Fibroblast of lung (primary cell): ENCODE measurements at places on chromosomes 3 and 15. TPM values are rescaled to one million over a fixed set of nuclear protein-coding genes. Genes with fewer than 3 reads are reported as not detected.

DNA sequence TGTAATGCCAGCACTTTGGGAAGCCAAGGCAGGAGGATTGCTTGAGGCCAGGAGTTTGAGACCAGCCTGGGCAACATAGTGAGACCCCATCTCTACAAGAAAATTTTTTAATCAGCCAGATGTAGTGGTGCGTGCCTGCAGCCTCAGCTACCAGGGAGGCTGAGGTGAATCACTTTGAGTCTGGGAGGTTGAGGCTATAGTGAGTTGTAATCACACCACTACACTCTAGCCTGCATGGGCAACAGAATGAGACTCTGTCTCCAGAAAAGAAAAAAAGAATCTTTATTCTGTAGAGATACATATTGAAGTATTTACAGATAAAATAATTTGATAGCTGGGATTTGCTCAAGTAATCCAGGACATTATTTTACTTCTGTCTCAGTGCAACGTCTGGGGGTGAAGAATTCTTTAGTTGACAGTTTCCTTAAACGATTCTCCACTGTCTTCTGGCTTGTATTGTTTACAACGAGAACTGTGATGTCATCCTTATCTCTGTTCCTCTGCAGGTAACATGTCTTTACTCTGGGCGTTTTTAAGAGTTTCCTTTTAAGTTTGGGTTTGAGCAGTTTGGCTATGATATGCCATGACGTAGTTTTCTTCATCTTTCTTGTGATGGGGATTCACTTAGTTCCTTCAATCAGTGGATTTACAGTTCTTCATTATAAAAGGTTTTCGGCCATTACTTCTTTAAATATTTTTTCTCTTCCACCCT, 26.3 kb downstream of the KPNA1 start:
- no peak for DNase-seq

- peak; percentile 90 for DNase-seq
Observed at GRCh38 chr15:79682285-79682684, 214.5 kb downstream of the MTHFS start.

GRCh38 chr3:117350371-117350770, 640.8 kb downstream of the TUSC7 start:
- no peak for DNase-seq

DNA sequence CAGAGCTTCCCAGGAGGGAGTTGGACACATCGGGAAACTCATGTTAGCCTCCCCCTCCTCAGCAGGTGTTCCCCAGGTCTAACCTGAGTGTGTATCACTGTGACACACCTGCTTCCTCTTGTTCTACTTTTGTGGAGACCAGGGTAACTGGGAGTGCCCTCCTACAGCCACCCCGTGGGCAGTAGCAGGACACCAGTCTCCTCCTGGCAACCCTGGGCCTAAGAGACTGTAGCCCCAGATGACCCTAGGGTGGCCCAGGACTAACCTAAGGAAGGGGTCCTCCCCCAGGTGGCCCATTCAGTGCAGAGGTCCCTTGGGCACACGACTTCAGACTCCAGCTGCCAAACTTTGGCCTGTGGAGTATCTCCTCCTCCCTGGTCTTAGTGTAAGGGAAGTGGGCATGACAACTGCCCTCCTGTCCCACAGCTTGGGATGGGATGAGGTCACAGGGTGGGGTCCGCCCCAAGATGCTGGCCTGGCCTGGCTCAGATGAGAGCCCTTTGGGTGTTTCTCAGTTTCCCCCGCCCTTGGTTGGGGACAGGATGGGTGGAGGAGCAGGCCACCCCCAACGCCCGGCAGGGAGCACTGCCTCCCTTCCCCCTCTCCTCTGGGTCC, 4.8 kb downstream of the CSK start:
- no peak for DNase-seq

GRCh38 chr15:35936284-35936683, 390.3 kb upstream of the DPH6 start:
- DNase-seq: no peak

DNA sequence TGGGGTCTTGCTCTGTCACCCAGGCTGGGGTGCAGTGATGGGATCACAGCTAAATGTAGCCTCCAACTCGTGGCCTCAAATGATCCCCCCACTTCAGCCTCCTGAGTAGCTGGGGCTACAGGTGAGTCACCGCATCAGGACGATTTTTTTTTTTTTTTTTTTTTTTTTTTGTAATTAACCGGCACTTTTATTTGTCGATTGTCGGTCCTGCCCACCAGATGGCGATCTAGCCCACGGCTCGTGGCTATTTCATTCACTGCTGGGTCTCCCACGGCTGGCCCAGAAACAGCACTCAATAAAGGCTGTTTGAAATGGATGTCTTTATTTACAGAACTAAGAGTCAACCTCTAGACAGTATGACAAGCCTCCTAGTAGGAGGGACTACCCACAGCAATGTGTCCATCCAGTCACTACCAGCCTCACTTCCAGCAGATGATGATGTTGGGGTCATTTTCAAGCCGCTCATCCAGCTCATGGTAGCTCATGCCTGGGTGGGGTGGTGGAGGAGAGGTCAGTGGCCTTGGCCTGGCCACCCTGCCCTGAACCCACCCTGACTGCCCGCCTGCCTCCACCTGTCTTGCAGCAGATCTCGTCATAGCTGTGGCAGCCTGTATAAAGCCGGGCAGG, 1.8 kb upstream of the ZMYND10 start:
- peak; percentile 65 for DNase-seq

- DNase-seq: no peak
Observed at GRCh38 chr15:52023169-52023922, 4.3 kb downstream of the MAPK6 start.

DNA sequence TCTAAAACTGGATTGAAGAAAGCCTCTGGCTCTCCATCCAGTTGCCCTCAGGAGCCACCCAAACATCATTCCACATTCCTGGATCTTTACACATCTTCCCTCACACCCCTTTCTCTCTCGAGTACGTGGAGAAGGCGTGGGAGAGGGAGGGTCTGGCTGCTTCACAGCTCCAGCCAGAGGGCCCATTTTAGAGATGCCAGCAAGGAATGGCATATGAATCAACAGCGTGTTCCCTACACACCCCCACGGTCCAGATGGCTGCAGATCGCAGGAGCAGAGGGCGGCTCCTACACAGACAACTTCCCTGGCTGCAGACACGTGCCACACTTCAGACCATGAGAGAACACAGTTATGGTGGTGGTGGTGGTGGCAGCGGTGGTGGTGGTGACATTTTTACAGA, 280.1 kb downstream of the ERC2 start:
- no peak for DNase-seq

- DNase-seq: no peak
Observed at GRCh38 chr3:9534429-9534828, 19.2 kb downstream of the LHFPL4 start.

DNA sequence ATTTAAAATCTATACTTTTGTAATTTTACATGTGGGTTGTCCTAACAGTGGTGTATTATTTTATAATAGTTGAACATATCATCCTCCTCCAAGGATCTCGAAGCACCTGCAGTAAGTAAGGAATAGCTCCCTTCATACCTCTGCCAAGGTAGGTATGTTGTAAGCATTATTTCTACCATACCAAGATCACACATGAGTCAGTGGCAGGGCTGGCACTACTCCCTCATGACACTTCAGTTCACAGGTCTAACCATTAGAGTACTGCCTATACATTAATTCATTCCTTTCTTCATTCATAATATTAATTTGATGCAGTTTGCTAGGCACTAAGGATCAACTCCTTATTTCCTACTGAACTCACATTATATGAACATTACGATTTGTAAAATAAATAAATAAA, 11.9 kb upstream of the LEKR1 start:
- DNase-seq: no peak

DNA sequence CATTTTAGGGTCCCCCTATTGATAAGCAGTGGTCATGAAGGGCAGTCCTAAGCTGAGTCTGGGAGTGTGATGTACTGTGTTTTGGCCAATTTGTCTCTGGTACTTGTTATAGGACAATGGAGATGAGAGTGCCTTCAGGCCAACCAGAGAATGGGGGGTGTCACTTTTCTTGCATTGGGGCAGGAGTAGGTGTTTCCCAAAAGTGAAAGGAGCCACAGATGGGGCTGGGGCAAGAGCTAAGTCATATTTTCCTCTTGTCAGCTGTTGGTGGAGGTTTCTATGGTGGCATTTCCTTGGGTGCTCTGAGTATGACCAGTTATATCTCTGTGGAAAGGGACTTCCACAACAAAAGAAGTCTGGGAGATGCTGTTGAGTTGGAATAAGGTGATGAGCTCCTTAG, 24.7 kb upstream of the BSN start:
- no peak for DNase-seq

- no peak for DNase-seq
Observed at GRCh38 chr3:108516881-108517280, 6.5 kb upstream of the MYH15 start.

DNA sequence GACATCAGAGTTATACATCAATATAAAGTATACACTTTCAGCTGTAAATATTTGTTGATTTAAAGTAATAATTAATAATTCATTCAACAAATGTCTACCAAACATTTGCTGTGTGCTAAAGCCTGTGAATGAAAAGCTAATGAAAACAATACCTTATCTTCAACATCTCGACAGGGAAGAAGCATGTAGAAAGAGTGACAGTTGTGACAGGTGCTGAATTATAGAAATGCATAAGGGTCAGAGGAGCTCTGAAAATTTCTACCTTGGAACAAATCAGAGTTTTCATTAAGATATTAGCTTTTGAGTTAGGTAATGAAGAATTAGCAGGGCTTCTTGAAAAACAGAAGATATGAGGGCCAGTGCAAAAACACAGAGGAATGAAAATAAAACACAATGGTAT, 739.2 kb downstream of the VGLL3 start:
- DNase-seq: no peak

DNA sequence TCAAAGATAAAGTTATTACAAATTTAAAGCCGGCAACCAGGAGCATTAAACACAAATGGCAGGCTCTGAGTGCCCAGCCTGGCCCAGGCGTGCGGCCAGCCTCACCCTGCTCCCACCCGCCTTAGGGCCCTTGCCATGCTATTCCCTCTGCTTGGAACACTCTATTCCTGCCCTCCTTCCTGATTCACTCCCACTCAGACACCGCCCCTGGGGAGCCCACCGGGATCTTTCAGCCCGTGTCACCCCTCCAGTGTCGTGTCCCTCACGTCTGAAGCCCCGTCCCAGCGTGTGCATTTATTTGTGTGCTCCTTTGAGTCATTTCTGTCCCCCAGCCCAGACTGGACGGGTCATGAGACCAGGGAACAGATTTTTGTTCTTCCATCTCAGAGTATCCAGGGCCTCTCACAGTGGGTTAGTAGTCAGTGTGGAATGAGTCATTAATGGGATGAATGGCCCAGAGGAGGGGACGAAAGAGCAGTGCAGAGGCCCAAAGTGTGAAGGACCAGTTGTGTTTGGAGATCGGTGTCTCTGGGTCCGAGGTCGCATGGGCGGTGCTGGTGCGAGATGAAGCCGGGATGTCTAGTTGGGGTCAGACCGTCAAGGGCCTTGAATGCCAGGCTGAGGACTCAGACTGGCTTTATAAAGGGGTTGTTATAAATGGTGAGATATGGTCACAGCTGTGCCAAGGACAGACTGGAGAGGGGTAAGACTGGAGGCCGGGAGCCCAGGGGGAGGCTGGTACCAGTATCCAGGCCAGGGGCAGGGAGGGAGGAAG, 58.9 kb upstream of the SLC6A6 start:
- DNase-seq: peak; percentile 24

DNA sequence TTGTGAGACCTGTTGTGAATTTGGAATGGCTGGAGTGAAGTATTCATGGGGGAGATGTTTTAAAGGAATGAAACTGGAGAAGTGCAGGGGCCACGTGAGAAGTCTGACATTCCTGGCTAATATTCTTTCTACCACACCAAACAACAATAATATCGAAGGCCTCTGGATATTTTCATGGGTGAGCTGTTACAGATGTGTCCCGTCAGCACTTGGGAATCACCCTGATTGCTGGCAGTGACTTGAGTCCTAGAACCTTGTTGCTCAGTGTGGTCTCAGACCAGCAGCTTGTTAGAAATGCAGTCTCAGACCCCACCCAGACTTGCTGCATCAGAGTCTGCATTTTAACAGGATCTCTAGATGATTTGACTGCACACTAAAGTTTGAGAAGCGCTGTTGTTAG, 113.8 kb downstream of the ITPR1 start:
- DNase-seq: no peak

DNA sequence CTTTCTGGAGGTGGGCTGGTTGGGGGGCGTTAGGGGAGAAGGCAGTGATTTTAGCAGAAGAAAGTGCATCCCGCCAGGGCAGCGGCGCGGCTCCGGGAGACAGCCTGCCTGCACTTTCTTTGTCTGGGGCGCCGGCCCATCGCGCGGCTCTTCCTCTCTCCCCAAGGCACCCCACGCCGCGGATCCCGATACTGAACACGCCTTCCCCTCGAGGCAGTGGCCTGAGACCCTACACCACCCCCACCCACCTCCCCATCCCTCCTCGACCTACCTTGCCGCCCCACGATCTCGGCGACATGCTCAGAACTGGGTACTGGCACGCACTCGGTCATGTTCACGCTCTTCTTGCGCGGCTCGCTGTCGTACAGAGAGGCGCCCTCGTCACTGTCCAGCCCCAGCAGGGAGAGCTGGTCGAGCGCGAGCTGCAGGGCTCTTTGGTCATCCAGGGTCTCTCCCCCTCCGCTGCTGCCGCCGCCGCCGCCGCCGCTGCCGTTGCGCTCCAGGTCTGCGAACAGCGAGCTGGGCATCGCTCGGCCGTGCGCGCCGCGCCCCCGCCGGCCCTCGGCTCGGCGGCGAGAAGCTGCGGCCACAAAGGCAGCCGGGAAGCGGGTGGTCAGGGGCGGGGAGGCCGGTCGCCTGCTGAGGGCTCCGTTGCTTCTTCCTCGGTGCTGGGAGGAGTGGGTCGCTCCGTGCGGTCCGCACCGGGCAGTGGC, 483 bp downstream of the MEX3B start:
- peak; percentile 53 for DNase-seq

DNA sequence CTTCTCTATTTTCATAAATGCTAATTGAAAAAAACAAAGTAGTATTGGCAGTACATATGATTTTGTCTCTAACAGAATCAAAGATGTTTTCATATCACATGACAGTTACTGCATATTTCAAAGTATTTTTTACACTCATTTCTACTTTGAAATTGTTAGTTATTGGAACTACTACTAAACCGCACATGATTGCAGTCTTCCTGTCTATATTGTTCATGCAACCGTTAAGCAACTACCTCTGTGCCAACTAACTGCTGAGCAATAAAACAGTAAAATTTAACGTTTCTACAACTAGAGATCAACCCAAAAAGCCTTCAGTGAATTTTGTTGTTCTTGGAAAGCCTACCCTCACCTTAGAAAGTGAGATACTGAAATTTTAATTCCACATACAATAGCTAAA, 64.2 kb downstream of the DMXL2 start:
- no peak for DNase-seq

GRCh38 chr3:25781145-25781757, 2.0 kb downstream of the NGLY1 start:
- DNase-seq: no peak

IL17RD gene
- total RNA-seq: 1.8 and 2.1 TPM in 2 replicates

GOLGA8T gene
- total RNA-seq: 0.17 and 0.26 TPM in 2 replicates

TRANK1 gene
- total RNA-seq: 20.3 and 28.6 TPM in 2 replicates

PDCD10 gene
- 45.2 and 46.6 TPM in 2 replicates for total RNA-seq

DPPA2 gene
- not detected in 2 replicates for total RNA-seq

PLSCR1 gene
- total RNA-seq: 36.8 and 43.9 TPM in 2 replicates

NUSAP1 gene
- total RNA-seq: 15.9 and 27.6 TPM in 2 replicates

ABI3BP gene
- total RNA-seq: 4.8 and 6.2 TPM in 2 replicates

NMB gene
- total RNA-seq: 3.1 and 3.6 TPM in 2 replicates

SPRED1 gene
- total RNA-seq: 31.6 and 39.0 TPM in 2 replicates

NUTM1 gene
- not detected in 2 replicates for total RNA-seq

EEFSEC gene
- total RNA-seq: 2.3 and 2.6 TPM in 2 replicates

NMNAT3 gene
- total RNA-seq: 2.5 and 2.8 TPM in 2 replicates

C2CD4A gene
- total RNA-seq: not detected in 2 replicates

CHST13 gene
- total RNA-seq: under 0.01 TPM in 2 replicates

PLD1 gene
- total RNA-seq: 8.2 and 18.8 TPM in 2 replicates

CCR1 gene
- total RNA-seq: 1.3 and 6.6 TPM in 2 replicates
